Naive thymus-derived CD8-positive, alpha-beta T cell (primary cell): ENCODE measurements at places on chromosomes 1 and 21.

DNA sequence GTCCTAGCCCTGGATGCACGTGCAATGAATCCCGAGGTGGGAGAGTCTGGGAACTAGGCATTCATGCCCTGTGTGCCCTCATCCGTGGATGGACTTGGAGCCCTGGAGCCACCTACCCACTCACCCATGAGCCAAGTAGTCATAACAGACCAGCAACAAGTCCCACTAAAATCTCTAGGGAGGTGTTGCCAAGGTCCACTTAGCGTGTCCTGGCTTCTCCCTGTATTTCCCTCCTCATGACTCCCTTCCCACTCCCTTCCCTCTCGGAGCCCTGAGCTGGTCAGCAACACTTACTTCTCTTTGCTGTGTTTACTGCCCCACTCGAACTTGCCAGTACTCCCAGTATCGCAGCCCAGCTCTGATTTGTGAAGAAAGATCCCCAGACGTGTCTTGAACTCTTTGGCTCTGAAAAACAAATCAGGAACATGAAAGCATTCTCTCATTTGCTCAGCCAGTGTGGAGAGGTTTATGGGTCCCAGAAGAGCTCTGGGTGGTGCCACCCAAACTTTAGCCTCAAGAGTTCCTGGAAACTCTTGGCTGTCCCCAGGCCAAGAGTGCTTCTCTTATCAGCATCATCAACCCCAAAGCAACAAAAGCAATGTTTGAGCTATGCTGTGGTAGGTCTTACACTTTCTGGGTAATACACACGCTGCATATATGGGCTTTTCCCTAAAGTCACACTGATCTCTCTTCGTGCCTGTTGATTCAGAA is 1.1 kb downstream of the RGS16 start:
- DNase-seq, result no peak

GRCh38 chr1:228281631-228282328 is 73.9 kb downstream of the OBSCN start:
- no peak for DNase-seq

DNA sequence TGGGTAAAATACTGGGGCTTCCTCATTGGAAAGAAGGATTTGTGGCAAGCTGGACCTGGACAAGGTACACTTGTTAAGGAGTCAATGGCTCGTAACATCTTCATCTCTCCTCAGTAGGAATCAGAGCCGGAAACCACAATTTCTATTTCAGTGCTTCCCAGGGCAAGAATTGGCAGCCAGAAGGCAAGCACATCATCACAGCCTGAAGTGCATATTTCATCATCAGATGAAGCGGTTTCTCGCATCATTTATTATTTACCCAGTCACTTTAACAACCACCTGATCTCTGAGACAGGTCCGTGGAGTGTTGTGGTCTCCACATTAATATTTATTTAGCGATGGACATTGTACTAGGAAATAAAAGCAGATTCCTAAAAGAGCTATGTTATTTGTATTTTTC is 55.0 kb downstream of the KCNJ15 start:
- DNase-seq, result no peak

DNA sequence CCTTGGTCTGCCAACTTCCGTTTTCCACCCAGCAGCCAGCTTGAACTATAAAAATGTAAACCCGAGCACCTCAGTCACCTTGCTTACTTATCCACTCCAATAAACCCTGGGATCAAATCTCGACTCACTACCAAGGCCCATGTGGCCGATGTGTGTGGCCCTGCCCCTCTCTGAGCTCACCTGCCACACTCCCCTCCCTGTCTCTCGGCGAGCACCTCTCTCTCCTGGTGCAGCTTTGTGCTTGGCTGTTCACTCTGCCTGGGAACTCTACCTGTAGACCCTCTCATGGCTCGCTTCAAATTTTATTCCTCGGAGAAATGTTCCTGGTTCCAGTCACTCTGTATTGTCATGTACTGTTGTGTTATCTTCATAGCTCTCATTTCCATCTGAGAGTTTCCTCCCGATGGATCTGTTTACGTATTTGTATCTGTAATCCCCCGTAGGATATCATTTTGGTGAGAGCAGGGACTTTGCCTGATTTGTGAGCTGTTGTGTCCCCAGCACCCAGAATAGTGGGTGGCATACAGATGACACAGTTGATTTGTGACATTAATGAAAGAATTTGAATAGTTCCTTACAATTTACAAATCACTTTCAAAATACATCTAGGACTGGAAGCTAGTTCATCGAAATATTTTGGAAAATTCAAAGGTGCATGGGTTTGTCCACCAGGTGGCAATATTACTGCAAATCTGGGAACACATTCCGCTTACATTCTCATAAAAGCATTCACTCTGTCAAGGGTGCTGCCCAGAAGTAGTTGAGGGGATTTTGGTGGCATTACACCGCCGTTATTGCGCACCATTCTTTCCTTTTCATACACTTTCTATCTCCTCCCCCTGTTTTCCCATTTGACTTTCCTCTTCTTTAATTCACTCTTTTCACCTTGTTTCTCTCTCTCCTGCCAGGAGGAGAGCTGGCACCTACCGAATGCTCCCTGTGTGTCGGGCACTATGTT is 95.3 kb downstream of the ABCA4 start:
- DNase-seq, result peak; percentile 14

- no peak for DNase-seq
Observed at GRCh38 chr1:29880556-29880955, 644.2 kb downstream of the PTPRU start.

DNA sequence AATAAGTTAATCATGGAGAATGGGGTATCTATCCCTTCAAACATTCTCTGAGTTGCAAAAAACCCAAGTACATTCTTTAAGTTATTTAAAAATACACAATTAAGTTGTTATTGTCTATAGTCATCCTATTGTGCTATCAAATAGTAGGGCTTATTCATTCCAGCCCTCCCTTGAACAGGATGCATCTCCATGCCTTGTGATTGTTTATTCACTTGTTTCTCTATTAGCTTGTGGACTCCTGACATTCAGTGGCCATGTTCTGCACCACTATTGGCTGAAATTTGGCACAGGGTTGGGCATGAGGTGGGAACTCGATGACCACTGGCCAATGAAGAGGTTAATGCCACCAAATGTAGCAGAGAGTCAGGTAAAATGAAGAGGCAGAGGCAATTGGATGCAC is 272.8 kb downstream of the TNR start:
- DNase-seq, result no peak

DNA sequence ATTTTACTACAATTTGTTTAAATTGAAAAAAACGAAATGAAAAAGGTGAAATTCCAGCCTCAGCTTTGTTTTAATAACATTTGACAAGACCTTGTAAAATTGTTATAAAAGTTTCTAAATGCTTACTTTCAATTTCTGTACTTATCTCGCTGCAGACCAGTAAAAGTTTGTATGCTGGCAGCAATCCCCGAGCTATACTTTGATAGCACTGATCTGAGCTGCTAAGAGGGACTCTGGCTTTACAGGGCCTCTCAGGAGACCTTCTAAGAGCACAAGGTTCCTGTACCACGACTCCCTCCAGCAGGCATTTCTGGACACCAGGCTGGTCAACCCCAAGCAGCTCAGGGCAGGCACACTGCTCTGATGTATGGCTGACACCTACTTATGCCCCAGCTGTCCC is 13.1 kb downstream of the STMN1 start:
- DNase-seq, result no peak

- DNase-seq, result no peak
Observed at GRCh38 chr1:227816750-227817446, 1.4 kb downstream of the PRSS38 start.

DNA sequence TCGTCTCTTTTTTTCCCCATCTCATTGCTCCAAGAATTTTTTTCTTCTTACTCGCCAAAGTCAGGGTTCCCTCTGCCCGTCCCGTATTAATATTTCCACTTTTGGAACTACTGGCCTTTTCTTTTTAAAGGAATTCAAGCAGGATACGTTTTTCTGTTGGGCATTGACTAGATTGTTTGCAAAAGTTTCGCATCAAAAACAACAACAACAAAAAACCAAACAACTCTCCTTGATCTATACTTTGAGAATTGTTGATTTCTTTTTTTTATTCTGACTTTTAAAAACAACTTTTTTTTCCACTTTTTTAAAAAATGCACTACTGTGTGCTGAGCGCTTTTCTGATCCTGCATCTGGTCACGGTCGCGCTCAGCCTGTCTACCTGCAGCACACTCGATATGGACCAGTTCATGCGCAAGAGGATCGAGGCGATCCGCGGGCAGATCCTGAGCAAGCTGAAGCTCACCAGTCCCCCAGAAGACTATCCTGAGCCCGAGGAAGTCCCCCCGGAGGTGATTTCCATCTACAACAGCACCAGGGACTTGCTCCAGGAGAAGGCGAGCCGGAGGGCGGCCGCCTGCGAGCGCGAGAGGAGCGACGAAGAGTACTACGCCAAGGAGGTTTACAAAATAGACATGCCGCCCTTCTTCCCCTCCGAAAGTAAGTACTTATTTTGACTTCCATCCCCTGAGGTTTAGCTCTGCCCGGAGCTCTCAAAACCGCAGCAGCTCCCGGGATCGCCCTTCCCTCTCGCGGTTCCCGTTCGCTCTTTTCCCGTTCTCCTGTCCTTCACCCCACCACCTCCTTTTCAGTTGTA is 1.5 kb downstream of the TGFB2 start:
- no peak for DNase-seq

GRCh38 chr1:37658486-37658885 is 23.8 kb upstream of the RSPO1 start:
- no peak for DNase-seq

DNA sequence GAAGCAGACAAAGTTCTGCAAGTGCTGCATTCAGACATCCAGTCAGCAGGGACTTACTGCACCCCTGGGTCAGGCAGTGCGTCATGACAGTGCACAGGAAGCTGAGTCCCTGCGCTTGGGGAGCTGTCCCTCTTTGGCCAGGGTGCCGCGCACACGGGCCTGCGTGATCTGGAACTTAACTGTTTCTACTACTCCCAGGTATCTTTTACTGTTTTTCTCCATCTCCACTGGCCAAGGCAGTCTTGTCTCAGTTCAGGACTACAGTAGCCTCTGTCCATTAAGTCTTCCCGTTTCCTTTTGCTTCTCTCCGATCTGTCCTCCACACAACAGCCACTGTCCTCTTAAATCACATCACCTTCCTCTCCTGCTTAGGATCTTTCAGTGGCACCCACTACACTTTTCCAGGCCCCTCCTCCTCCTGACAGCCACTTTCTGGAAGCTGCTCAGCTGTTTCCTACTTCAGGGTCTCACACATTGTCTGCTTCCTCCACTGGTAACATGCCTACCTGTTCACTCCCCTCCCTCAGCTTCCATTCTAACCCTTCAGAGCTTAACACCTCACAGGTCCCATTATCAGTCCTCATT is 15.9 kb downstream of the ERRFI1 start:
- DNase-seq, result no peak

- no peak for DNase-seq
Observed at GRCh38 chr1:110339407-110340206, 430 bp downstream of the RBM15 start.

DNA sequence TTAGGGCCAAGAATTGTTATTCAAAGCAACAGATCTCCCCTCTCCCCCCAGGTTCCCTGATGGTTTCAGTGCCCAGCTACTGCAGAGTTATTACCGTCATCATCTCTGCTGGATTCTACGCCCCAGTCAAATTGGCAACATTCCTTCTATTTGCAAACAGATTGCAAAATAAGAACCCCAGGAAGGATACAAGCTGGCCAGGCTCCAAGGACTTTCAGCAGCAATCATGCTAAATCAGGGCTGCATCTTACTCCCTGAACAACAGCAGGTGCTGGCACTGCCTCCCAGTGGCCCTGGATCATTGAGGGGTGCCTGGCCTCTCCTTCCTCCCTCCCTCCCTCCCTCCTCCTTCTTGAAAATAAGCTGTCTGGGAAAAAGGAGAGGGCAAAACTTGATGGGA is 521.6 kb upstream of the BEND5 start:
- no peak for DNase-seq

GRCh38 chr1:150568594-150568966 is 10.8 kb downstream of the MCL1 start:
- DNase-seq, result no peak

GRCh38 chr1:205199090-205199930 is 12.2 kb downstream of the DSTYK start:
- DNase-seq, result no peak

- no peak for DNase-seq
Observed at GRCh38 chr1:158145173-158145719, 35.4 kb upstream of the CD1D start.

GRCh38 chr1:54379555-54380289 is 26.5 kb downstream of the SSBP3 start:
- DNase-seq, result no peak

GRCh38 chr1:31669433-31669785 is 24.7 kb upstream of the PEF1 start:
- no peak for DNase-seq

DNA sequence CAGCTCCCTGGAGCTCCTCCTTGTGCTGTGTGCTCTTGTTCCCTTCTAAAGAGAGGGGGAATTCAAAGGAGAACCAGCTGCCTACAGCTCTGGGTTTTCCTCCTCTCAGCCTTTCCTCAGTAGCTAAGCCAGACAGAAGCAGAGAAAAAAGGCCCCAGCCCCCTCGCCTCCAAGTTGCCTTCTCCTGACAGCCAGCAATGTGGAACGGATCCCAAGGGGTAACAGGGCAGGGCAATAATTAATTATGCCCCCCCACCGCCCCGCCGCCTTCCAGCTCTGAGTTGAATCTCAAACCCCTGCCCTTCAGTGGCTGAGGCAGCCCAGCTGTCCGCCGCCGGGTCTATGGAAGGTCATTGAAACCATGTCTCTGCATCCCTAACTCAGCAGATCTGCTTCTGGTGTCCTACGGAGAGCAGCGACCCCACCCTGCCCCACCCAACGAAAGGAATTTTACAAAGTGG is 69.0 kb upstream of the GOLT1A start:
- DNase-seq, result no peak

GRCh38 chr1:14946684-14947238 is 206.8 kb upstream of the TMEM51 start:
- DNase-seq, result no peak

DNA sequence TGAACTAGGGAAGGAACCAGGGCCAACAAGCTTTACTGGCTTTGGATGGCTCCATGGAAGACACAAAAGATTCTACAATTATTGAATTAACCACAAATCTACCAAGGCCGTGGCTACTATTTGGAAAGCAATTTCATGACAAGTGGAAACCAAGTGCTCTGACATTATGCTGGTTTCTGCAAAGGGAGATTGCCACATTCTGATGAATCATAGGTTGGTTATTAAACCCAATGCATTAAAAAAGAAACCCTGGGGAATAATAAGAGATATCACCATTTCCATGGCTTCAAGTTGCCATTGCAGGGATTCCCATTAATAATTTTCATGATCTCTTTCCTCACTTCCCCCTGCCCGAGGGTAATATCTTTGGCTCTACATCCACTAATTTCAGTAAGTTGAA is 359.2 kb upstream of the NCAM2 start:
- DNase-seq, result no peak

DNA sequence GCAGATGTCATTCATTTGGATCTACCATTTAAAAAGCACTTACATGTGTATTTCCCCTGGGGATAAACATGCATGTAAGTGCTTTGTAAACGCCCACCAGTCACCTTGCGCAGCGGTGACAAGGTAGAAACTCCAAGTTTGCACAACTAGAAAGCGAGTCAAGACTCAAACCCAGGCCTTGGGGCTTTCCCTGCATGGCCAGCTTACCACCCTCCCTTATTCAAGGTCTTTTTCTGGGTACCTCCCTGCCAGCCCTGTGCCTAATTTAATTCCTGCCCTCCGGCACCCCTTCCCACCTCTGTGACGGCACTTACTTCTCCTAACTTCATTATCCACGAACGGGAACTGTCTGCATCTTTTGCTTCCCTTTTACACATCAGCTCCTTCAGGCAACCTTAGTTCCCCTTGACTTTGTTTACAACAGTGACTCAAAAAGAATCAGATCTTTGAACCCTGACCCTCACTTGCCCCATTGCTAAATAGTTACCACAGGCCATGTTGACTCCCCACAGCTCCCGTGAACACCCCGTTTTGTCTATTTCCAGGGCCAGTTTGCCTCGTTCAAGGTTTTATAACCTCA is 138.3 kb upstream of the ETS2 start:
- DNase-seq, result no peak

GRCh38 chr1:119808491-119808890 is 2.8 kb downstream of the REG4 start:
- DNase-seq, result no peak
